ENCODE measurements at places on chromosomes 11 and 22.

GRCh38 chr11:3667149-3668035 is 3.8 kb downstream of the CHRNA10 start:
- no peak for DNase-seq

DNA sequence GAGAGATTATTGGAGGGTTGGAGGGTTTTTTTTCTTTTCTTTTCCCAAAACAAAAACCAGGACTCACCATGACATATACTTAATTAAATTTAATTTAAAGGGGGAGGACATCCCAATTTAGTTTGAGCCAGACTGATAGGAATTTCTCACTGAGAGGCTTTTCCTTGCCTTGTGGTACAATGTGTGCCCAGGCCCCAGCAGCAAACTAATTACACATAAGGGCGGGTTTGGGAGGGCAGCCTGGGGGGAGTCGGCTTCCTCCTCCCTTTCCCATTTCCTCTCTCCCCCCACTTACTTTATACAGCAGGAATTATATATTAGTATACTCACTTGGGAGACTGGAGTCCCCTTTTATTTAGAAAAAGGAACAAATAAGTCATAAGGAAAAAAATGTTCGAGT is 2.9 kb downstream of the TEAD1 start:
- peak; percentile 50 for DNase-seq

DNA sequence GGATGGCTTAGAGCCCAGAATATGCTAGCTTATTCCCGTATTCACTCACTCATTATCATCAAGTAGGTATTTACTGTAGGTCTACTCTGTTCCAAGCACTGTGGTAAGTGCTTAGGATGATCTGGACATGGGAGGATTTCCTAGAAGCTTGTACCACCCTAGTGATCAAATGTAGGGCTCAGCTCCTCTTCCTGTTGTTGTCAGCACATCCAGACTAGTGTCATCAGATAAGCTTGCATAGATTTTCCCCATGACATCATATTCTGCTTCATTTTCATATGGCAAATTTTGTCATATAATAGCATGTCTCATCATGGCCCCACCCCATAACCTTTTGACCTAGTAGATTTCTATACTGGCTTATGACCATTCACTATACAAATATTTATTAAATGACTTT is 19.3 kb upstream of the NUCB2 start:
- no peak for DNase-seq

DNA sequence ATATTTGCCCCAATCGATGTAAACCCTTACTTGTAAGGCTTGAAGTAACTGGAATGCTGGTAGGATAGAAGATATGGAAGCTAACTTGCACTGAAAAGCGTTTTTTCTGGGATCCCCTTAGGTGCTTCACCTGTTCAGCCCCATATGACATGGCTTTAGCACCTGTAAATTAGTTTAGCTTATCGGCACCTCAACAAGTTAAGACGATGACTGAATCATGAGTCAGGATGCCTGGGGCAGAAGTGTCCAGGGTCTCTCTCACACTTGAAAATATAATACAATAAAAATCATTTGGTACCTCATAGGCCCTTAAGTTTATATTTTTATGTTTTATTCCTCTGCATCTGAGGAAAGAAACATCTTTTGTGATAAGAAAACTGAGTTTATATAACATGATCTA is 409.2 kb upstream of the LRRC4C start:
- peak; percentile 6 for DNase-seq

DNA sequence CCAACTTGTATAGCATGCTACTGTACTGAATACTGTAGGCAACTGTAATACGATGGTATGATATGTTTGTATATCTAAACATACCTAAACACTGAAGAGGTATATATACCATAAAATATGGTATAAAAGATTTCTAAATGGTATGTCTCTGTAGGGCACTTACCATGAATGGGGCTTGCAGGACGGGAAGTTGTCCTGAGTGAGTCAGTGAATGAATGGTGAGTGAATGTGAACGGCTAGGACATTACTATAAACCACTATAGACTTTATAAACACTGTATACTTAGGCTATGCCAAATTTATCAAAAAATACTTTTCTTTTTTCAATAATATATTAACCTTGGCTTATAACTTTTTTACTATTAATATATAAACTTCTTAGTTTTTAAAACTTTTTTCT is 66.8 kb downstream of the ZC3H12C start:
- no peak for DNase-seq

- DNase-seq: no peak
These were observed 109.4 kb downstream of the MICAL2 start for GRCh38 chr11:12219757-12220156.

- DNase-seq: no peak
These were observed 200.9 kb downstream of the AASDHPPT start for GRCh38 chr11:106278391-106278790.

DNA sequence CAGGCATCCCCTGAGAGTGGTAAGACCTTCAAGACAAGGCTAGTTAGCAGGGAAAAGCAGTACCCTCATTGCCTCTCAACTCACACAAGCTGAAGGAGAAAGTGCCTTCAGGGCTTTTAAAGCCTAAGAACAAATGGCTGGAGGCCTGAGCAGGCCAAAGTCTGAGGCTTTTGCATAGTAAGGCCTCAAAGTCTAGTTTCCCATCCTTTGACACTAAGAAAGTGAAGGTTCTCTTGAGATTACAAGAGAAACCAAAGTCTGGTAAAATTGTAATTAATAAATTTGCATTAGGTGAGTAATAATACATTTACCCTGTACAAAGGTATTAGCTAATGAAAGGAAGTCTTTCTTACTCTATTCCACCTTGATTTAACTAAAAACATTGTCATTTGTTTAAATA is 47.0 kb upstream of the CCDC89 start:
- DNase-seq: no peak

DNA sequence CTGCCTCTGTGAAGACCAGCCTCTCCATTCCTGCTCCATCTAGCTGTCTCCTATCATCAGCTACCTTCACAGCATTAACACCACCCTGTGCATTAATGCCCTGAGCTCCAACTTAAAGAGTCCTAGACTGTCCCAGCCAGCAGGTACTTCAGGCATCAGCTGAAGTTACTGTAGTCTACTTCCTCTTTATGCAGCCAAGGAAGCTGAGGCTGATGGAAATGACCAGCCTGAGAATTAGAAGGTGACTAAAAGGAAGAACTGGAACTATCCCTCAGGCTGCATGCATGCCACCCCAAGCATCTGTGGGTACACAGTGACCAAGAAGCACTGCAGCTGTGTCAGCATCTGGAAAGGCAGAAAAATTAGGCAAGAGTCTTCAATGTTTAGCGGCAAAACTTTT is 28.2 kb downstream of the MS4A10 start:
- no peak for DNase-seq

DNA sequence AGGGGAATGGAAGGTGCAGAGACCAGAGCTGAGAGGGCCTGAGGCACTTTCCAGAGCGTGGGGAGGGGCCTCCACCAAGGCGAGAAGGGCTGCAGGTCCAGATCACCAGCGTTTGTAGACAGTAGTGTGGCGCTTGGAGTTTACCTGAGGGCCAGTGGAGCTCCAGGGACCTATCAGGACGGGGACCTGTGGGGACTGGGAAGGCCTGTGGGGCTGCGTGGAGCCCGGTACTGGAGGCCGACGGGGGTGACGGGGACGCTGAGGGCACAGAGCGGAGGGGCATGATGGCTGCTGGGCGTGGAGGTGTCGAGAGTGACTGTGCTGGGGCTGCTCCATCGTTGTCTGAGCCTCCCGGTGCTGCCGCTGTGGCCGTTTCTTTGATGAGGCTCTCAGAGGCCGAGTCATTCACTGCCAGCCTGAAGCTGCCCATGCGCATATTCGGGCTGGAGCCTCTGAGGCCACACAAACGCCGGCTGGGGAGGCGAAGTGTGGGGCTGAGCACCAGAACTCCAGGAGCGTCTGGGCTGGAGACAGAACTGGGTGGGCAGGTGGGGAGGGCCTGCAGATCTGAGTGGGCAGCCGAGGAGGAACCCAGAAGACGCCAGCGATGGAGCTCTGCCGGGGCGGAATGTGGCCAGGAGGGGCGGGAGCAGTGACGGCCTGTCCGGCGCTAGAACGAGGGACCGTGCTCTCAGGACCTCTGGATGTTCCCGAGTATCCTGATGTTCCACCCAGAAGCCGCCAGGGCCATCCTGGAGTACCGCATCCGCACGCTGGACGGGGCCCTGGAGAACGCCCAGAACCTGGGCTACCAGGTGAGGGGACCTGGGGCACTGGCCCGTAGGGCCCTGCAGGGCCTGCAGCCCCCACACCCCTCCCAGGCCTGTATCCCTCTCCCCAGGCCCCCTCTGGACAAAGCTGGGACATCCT is 2.6 kb downstream of the PGGHG start:
- DNase-seq: no peak

- DNase-seq: peak; percentile 68
These were observed 787.1 kb upstream of the API5 start for GRCh38 chr11:42524534-42525227.

DNA sequence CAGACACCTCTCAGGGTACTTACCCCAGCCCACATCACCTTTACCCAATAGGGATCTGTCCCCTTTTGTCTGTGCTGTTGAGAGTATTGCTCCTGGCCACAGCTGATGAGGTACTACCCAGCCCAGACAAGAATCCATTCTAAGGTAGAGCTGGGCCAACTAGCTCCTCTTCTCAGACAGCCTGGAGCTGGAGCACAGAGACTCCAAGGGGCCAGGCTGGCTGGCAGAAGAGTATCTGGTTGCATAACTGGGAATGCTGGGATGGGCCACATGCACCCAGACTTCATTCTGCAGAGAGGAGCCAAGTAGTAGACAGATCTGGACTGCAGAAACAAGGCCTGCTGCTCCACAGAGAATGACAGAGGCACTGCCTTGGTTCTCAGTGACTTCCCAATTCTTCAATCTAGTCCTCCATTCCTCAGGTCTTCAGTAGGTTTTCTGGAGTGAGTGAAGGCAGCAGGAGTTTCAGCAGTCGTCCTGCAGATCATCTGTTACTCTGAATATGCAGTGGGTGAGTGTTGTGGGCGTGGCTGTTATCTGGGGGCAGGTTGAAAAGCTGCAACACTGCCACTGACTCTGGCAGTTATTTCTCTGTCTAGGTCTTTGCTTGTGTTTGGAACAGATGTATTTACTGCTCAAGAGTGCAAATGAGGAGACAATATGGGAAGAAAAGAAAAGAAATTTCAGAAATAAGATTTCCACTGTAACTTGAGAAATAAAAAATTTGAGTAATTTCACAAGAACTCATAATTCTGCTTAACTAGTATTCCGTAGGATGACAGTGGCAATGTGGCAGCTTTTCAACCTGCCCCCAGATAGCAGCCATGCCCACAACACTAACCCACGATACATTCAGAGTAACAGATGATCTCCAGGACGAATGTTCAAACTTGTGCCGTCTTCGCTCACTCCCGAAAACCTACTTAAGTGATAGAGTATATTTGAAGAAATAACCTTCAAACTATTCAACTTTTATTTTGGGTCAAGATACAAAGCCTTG is 34.9 kb downstream of the MAPK1 start:
- DNase-seq: no peak

- DNase-seq: no peak
These were observed 206.4 kb downstream of the TBC1D22A start for GRCh38 chr22:46968848-46969247.

- DNase-seq: peak; percentile 99
These were observed 4.2 kb upstream of the LIF start for GRCh38 chr22:30250661-30251267.

GRCh38 chr11:6586434-6587359 is 16.7 kb downstream of the RRP8 start:
- no peak for DNase-seq

- no peak for DNase-seq
These were observed 11.1 kb downstream of the PLAAT3 start for GRCh38 chr11:63603180-63603518.

GRCh38 chr11:65537620-65538231 is 12.8 kb downstream of the SCYL1 start:
- no peak for DNase-seq

DNA sequence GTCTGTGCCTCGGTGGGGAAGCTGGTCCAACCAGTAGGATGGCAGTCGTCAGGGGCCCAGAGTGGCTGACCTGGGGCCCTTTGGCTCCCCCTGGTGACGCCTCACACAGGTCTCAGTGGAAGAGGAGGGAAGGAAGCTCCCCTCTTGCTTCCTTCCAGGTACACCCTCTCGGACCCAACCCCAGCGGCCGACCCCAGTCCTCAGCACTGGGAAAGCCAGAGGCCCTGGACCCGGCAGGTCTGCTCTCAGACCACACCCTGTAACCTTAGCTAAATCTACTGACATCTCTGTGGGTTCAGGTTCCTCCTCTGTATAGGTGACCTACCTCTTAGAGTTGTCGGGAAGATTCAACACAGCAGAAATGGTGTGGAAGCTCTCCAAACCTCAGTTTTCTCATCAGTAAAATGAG is 3.4 kb upstream of the SCUBE1 start:
- DNase-seq: peak; percentile 46

DNA sequence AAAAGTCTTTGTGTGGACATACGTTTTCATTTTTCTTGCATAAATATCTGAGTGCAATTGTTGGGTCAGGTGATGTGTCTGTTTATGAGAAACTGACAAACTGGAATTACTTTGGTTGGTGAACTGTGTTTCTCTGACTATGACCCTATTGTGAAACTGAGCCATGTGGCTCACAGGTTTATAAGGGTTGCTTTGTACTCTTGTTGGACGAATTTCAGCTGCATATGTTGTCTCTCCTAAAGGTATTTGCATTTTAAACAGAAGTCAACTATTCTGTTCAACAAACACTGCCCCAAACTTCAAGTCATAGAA is 34.4 kb upstream of the RASD2 start:
- DNase-seq: no peak
